ENCODE measurements at places on chromosomes 11 and 22. TPM values are rescaled to one million over a fixed set of nuclear protein-coding genes. Genes with fewer than 3 reads are reported as not detected.

- peaks cover 63% of the 10 kb centered on the region for H3K36me3 ChIP-seq
- H3K4me1 ChIP-seq, result no peaks in the 10 kb centered on the region
- no peaks in the 10 kb centered on the region for H3K27me3 ChIP-seq
- H3K4me3 ChIP-seq, result no peak overlapping the region
These were observed 106.8 kb downstream of the CCDC83 start for GRCh38 chr11:85961930-85962363.

DNA sequence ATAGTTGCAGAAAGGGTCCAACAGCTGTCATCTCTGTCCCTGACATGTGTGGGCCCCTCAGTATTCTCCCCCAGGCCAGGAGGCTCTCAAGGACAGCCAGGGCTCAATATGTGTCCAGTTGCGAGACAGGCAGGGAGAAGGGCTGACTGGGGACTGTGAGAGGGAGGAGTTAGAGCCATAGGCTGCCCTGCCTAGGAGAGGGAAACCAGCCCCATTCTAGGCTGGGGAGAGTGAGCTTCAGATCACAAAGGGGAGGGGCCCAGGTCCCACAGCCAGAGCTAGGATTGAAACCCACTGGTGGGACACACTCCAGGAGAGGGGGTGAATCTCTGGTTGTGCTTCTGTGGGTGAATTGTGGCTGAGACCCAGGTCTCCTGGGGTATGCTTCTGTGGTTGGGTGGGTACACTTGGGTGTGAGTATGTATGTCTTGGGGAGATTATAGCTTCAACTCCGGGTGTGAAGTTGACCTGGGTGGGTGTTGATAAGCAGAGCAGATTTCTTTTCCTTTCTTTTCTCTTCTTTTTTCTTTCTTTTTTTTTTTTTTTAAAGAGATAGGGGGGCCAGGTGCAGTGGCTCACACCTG lies 2.1 kb upstream of the CARNS1 start:
- H3K4me3 ChIP-seq, result no peak overlapping the region
- DNase-seq, result no peak
- H3K27ac ChIP-seq, result no peak overlapping the region

DNA sequence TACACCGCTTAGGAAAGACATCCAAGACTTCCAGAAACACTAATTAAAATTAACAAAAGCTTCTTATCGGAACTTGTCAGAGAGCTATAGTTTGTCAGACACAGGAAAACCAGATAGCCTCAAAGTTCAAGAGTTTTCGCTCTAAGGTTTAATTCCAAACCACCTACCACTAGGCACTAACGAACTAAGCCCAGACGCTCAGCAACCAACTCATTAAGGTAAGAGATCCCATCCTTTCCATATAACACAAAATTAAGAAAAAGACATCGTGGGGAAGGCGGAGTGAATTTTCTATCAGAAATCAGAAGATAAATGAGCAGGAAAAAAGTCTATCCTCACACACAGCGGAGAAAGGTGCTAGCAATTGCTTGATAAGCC lies 382 bp downstream of the IMMP1L start:
- no peak for DNase-seq
- H3K27me3 ChIP-seq, result no peaks in the 10 kb centered on the region
- H3K36me3 ChIP-seq, result no peaks in the 10 kb centered on the region

DNA sequence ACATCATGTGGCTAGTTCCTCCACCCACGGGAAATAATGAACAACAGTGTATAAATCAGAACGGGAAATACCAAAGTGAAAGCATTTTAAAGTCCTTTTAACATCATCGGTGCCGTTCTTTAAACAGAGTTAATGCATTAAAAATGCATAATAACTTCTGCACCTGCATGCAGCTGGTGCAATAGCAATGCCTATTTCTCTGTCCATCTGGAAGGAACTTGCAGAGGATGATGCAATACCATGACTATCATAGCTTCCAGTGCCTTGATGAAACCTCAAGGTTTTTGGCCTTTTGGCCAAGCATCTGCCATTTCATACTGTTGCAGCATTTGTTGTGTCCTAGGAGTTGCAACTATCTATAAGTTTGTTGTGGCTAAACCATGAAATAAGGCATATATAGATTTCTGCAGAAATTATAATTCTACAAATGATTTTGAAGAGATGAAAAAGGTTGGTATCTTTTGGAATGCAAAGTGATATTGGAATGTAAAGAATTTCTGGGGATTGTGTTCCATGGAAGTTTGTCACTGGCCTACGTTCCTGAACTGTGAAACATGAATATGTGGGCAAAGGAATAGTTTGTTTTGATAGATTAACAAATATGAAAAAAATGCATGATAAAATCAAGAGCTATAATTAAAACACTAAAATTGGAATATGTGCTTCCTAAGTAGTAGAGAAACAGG lies 9.8 kb upstream of the EIF3F start:
- no peaks in the 10 kb centered on the region for H3K36me3 ChIP-seq
- H3K4me3 ChIP-seq, result no peak overlapping the region
- no peaks in the 10 kb centered on the region for H3K4me1 ChIP-seq
- no peak for DNase-seq

DNA sequence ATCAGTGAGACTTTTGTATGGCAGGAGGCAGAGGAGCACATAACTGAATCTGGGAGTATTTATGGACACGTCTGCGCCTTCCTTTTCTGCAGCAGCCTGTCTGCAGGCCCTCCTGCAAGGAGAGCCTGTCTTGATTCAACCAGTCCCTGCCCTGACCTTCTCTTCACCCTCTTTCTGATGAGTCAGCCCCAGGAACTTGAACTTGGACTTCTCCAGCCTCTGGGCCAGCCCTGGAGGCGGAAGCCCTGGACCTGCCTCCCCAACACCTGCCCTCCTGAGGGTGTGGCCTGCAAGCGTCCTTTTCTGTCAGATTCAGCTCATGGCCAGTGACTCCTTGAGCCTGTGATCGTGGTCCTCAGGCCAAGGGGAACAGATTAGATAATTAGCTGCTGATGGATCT lies 20.0 kb downstream of the DAGLA start:
- H3K27me3 ChIP-seq, result no peaks in the 10 kb centered on the region
- no peak overlapping the region for H3K27ac ChIP-seq
- H3K4me1 ChIP-seq, result no peaks in the 10 kb centered on the region
- no peaks in the 10 kb centered on the region for H3K36me3 ChIP-seq

DNA sequence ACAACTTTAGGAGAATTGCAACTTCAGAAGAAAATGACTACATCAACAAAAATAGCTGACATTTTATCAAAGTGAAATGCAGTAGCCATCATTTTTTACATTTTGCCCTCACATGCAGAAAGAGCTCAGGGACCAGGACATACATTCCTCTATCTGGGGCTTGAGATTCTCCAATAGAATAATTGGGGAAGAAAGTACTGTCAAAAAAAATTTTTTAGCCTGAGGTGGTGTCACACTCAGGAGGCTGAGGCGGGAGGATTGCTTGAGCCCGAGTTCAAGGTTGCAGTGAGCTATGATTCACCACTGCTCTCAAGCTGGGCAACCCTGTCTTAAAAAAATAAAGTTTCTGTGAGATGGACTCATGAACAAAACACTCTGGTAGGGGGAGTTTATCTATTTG lies 32.2 kb upstream of the DEPDC7 start:
- no peak overlapping the region for H3K4me3 ChIP-seq
- no peaks in the 10 kb centered on the region for H3K4me1 ChIP-seq
- H3K36me3 ChIP-seq, result no peaks in the 10 kb centered on the region
- no peaks in the 10 kb centered on the region for H3K27me3 ChIP-seq
- DNase-seq, result no peak
- no peak overlapping the region for H3K27ac ChIP-seq

Gene CARNS1
- 0.12 TPM for total RNA-seq

Gene MRPL49
- 26.9 TPM for total RNA-seq

Gene SLC22A25
- 9.0 TPM for total RNA-seq

Gene CADM1
- 56.7 TPM for total RNA-seq

Gene ESAM
- total RNA-seq, result 15.3 TPM

Gene LMO2
- 5.5 TPM for total RNA-seq
